ENCODE measurements at places on chromosomes 1 and 21. TPM values are rescaled to one million over a fixed set of nuclear protein-coding genes. Genes with fewer than 3 reads are reported as not detected.

The ANGPTL3 gene
- not detected for total RNA-seq

The LCE6A gene
- total RNA-seq: not detected

The RAB25 gene
- total RNA-seq: 163 TPM

The RAVER2 gene
- total RNA-seq: 12.7 TPM

The NR1I3 gene
- not detected for total RNA-seq

The FGGY gene
- total RNA-seq: 14.2 TPM

The COL8A2 gene
- total RNA-seq: not detected

The FOXO6 gene
- 1.5 TPM for total RNA-seq

The FAM89A gene
- 16.7 TPM for total RNA-seq

The F11R gene
- total RNA-seq: 154 TPM

The PAQR6 gene
- total RNA-seq: 6.5 TPM

DNA sequence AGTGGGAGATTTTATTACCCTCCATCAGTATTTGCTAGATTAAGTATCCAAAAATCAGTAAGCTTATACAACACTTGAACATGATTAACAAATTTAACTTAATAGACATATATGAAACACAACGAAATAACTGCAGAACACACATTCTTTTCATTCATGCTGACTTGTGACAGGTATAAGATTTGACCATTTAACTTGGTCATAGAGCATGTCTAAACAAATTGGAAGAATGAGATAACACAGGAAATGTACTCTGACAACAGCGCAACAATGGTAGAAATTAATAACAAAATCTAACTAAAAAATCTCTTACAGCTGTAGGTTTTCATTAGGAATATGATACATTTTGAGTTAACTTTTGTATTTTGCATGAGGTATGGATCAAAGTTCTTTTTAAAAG, 62.4 kb upstream of the TTLL7 start:
- no peak for DNase-seq

GRCh38 chr1:14842361-14842760, 243.9 kb downstream of the KAZN start:
- DNase-seq: no peak

- DNase-seq: no peak
Observed at GRCh38 chr1:64948216-64948615, 18.1 kb downstream of the JAK1 start.

DNA sequence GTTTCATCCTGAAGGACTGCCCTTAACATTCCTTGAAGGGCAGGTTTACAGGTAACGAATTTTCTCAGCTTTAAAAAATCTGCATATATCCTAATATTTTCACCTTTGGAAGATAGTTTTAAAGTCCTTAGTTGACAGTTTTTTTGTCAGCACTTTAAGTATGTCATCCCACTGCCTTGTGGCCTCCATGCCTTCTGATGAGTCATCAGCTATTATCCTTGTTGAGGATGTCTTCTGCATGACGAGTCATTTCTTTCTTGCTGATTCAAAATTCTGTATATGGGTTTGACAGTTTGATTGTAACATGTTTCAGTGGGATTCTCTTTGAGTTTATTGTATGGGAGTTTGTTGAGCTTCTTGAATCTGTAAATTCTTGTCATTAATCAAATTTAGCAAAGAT, 500.6 kb downstream of the DISC1 start:
- no peak for DNase-seq

DNA sequence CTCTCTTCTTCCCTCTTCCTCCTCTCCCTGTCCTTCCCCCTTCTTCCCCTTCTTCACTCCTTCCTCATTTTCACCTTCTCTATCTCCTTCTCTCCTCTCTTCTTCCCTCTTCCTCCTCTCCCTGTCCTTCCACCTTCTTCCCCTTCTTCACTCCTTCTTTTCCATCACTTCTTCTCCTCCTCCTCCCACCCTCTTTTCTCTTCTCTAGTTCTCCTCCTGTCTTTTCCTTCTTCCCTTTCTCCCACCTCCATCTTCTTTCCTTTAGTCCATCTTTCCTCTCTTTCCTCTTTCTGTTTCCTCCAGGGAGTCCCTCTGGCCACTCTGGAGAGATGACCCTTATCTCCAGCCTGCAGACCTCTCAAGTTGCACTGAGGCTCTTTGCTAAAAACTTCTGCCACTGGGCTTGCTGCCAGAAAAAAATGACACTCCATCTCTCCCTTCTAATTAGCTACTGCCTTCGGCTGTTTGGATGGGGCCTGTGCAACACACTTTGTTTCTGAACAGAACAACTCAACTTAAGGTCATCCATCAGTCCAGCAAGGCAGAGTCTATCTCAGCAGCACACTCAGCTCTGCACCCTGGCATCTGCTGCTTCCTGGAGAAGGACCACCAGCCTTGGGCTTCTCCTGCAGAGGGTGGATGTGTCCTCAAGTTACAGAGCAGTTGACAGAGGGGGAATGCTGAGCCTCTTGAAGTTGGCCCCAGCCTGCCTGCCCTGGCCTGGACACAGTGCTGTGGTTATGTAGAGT, 538.8 kb downstream of the MATN1 start:
- DNase-seq: no peak

DNA sequence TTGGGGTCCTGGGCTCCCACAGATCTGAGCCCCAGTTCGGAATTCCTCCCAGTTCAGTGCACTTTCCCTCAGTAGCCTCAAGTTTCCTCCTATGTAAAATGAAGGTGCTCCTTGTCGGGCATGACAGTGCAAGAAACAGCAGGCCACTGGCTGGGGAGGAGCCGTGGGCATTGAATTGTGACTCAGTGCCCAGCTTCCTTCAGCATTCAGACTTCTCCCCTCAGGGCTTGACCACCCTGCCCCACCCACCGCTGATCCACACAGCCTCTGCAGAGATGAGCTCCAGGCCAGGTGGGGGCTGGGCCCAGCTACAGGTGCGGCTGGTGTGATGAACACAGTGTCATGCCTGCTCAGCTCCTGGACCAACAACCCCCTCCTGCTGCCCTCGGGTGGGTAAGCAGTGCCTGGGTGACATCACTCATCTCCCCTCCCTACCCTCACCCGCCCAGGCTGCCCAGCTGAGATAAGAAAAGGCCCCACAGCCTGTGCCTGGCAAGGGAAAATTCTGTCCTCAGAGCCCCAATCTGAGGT, 4.9 kb downstream of the MOB3C start:
- peak; percentile 50 for DNase-seq

GRCh38 chr21:44872649-44873355, 688 bp downstream of the PTTG1IP start:
- DNase-seq: peak; percentile 11

- DNase-seq: no peak
Observed at GRCh38 chr1:153357076-153357852, 390 bp upstream of the S100A9 start.

- DNase-seq: no peak
Observed at GRCh38 chr1:207048041-207048440, 3.0 kb downstream of the YOD1 start.

DNA sequence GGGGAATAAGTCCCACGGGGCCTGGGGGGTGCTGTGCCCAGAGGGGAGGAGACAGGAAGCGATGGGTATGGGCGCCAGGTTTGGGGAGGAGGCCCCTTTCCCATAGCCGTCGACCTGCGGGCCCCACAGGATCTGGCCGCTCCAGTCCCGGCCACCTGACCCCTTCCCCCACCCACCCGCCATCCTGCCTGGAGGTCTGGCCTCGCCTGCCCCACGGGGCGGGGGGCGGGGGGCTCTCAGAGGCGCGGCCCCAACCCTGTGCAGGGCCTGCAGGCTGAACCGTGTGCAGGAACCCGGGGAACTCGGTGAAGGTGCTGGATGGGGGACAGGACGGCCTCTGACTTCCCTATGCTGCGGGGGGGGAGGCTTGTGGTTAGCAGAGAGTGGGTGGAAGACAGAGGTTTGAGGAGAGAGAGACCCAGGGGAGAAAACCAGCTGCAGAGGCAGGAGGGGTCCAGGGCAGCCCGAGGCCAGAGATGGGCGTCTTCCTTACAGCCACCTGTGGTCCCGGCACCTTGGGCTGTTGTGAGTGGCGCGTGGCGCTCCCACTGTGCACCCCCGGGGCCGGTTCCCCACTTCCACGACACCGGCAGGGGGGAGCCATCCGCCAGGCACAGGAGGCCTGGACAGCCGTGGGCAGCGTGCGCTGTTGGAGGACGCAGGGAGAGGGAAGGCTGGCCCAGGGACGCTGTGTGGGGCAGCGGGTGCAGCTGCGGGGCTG, 2.5 kb upstream of the TNFRSF18 start:
- DNase-seq: no peak

DNA sequence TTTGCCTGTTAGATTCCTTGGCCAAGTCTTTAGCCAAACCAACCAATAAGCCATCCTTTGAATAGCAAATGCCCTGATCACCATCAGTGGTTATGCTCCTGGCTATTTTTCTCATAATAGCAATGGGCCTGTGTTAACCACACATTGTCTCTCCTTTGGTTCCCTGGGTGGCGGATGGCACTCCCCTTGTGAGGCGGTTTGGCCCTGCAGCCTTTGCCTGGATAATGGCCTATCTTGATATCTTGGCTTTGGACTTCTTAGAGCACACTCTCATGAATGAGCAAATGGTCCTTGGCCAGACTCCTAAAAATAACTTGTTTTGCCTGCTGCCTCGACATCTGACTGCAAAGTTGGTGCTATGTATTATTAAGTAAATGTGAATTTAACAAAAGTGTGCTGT, 22.4 kb upstream of the ZBTB18 start:
- DNase-seq: no peak

DNA sequence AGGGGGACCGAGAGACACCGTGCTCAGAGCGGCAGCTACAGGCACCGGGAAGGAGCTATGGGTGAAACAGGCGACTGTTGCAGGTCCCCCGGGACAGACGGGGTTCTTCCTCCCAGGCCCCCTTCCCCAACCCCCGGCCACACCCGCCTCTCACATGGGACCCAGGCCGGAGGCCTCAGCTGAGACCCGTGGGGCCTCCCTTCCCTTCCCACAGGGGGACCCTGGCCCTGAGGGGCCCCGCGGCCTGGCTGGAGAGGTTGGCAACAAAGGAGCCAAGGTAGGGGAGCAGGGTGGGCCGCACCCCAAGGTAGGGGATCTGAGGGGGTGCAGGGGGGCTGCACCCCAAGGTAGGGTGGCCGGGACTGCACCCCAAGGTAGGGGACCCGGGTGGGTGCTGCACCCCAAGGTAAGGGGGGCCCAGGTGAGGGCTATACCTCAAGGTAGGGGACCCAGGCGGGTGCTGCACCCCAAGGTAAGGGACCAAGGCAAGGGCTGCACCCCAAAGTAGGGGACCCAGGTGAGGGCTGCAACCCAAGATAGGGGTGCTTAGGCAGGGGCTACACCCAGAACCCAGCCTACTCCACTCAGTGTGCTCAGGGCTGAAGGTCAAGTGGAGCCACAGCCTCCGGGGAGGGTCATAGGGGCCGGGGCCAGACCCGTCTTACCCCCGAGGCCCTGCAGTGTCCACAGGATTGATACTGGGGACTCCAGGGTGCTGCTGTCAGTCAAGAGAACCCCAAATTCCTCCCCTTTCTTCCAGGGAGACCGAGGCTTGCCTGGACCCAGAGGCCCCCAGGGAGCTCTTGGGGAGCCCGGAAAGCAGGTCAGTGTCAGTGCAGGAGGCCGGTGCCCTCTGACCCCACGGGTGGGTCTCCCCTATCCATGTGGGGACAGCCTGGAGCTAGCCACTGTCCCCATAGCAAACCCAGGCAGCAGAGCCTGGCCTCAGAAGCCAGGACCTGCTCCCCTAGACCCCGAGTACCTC, 22.7 kb downstream of the COL6A2 start:
- no peak for DNase-seq

DNA sequence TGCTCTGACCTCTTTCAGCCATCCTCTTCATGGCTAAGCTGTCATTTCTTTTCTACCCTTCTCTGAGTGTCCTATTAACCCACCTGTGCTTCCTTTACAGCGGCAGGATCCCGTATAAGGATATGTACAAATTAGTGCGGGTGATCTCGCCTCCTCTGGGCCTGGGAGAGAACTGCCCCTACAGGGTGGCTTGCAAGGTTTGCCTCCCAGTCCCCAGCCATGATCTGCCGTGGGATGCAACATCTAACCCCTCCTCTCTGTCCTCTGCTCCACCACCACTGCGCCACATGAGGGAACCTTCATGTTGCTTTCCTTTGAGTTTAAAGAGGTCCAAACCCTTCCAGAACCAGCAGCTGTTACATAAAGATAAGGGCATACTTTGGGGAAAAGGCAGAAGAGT, 282.2 kb downstream of the ZNF648 start:
- DNase-seq: no peak

DNA sequence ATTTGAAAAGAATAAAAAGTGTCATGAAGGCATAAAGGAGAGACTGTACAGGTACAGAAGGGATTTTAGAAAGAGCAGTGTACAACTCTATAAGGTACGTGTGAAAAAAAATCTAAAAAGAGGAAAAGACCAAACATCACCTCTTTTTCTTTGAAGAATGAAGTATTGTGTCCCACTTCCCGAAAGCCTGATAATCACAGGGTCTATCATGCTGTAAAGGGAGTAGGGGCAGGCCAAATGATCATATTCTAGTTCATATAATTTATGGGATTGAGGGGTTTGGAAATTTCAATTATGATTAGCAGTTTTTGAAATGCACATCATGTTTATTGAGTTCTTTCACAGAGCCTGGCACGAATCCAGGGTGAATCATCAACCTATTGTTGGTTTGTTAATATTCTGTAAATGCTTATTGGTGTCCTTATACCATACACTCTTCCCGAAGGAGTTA, 910 bp upstream of the RERE start:
- peak; percentile 85 for DNase-seq

DNA sequence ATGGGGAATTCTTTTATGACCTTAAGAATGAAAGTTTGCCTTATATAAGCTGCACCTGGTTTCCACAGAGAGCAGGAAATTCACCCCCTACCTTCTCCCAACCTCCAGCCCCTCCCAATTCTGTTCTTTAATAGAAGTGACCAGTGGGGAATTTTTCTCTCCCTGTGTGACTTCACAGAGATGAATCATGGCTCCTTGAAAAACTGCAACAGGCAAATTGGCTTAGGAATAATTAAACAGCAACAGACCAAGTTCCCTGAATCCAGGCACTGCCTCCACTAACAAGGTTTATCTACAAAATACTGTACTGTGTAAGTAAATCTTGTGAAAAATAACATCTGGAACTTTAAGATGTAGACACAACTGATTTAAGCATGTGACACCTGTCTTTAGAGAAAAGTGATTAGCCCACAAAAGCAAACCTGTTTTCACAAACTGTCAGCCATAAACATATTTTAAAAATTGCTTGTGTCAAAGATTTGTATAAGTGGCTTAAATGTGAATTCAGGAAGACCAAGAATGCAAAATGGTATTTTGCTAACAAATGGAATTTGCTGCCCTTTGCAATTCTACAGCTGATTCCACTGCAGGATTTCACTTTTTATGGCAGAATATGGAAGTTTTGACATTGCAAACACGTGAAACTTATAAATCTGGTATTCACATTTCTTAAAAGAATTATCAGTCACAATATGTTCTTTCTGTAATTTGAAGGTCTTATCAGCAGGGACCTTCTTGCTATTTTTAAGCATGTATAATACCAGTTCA, 54.0 kb downstream of the ALG14 start:
- no peak for DNase-seq

GRCh38 chr1:6093611-6094010, 47.9 kb downstream of the KCNAB2 start:
- no peak for DNase-seq

GRCh38 chr21:17468698-17469097, 44.1 kb upstream of the CXADR start:
- DNase-seq: no peak

DNA sequence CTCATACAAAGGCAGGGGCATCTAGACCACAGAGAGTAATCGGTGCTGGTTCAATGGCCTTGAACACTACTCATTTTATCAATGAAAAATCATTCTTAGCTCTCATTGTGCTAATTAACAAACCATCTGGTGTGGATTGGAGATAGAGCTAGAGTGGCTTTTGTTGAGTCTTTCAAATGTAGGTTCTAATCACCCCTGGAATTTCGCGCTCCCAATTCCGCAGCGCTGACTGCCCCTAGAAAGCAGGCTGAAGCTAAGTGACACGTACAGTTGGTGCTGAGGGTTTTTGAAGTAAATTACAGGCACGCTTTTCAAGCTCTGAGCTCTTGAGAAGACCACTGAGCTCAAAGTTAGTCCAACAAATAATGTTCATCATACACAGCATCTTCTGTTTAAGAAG, 31.2 kb upstream of the CA6 start:
- DNase-seq: no peak
